Upper lobe of left lung (tissue), 6 donors: ENCODE measurements at places on chromosomes 4 and X. TPM values are rescaled to one million over a fixed set of nuclear protein-coding genes. Genes with fewer than 3 reads are reported as not detected.

The USP17L12 gene
- total RNA-seq, result not detected

The NEK1 gene
- total RNA-seq, result 24.2 TPM

The CD99 gene
- 300 TPM for total RNA-seq

The BEX1 gene
- 0.34 TPM for total RNA-seq

The RELL1 gene
- 47.3 TPM for total RNA-seq

- DNase-seq, result no peak
These were observed 41.4 kb downstream of the NLGN4X start for GRCh38 chrX:6187256-6187655.

GRCh38 chrX:104565791-104566680, at the start of gene IL1RAPL2:
Gene IL1RAPL2 (plus strand): TSS chrX:104566199.
- peak; percentile 42 for DNase-seq

- DNase-seq, result no peak
These were observed at the start of gene TCEAL5 for GRCh38 chrX:103276581-103277002. Gene TCEAL5 (minus strand): TSS chrX:103276750. CDS start chrX:103274563, 2,187 bp downstream.

GRCh38 chr4:3201718-3202702, 46.9 kb upstream of the MSANTD1 start:
- no peak for DNase-seq

- no peak for DNase-seq
These were observed 21.8 kb downstream of the SPRY1 start for GRCh38 chr4:123418351-123418931.

GRCh38 chr4:153781717-153782416, 7.0 kb downstream of the SFRP2 start:
- DNase-seq, result no peak

DNA sequence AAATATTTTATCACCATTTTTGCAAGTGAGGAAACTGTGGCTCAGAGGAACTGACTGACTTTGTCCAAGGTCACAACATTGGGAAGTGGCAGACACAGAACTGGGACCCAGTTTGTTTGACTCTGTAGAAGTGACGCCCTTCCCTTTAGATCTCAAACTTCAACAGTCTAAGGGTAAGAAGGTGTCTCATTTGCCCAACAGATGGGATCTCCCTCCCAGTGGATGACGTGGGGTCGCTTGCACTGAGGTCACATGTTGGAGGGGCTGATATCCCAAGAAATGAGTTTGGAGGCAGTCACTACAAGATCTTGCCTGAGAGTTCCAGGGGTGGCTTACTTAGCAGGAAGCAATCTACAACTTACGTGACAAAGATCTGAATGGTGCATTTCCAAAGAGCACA, 172.5 kb upstream of the GPC4 start:
- DNase-seq, result no peak

DNA sequence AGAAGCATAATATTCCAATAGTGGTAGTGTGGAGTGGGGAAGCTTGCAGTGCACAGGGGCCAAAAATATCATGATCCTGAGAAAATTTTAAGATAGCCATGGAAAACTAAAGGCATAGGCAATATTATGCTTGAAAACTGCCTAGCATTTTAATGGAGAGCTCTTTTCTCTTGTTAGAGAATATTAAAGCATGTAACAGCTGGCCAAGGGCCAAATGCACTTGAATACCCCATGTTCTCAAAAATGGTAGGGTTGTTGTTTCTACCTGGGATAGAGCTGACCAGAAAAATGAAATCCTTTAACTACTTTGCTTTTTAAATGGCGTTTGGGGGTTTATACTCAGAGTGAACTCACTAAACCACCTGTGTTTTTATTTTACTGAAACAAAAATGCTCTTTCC, 739.6 kb upstream of the SLIT2 start:
- DNase-seq, result no peak
